ENCODE measurements at places on chromosomes 2 and 18.

GRCh38 chr18:58269931-58270330 lies 225.9 kb downstream of the NEDD4L start:
- DNase-seq, result no peak

- no peak for DNase-seq
These were observed 155.6 kb upstream of the LYPD1 start for GRCh38 chr2:132825601-132826000.

- no peak for DNase-seq
These were observed 68.8 kb upstream of the PIK3C3 start for GRCh38 chr18:41886126-41886807.

- no peak for DNase-seq
These were observed 24.5 kb upstream of the HPCAL1 start for GRCh38 chr2:10278029-10278762.

DNA sequence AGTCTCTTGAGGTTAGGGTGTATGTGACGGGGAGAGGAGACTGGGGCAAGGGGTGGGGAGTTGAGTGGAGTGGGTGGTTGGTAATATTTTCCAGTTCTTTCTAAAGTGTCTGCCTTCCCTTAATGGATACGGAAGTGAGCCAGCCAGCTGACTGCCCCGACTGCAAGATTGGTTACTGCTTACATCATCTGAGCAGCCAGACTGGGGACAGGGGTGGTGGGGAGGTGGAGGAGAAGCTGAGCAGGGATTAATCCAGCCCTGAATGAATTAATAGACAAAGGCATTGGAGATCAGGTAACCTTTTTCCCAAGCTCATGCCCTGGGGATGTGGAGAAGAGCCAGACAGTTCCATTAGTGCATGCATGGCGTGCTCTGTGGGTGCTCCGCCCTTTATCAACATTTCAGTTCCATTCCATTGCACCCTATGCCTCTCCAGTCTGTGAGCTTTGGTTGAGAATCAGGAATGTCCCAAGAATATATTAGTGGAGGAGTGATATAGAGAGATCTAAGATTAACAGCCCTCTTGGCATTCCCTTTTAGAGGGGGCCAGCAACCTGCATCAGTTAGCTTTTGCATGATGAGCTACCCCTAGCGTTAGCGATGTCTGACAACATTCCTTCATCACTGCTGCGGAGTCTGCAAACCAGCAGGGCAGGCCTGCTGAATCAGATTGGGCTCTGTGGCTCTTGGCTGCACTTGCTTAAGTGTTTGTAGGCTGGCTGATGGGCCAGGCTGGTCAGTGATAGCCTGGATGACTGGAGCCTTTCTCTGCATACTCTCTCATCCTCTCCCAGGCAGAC lies 67.4 kb downstream of the TNP1 start:
- DNase-seq, result no peak

- DNase-seq, result no peak
These were observed 102.9 kb downstream of the ALPK2 start for GRCh38 chr18:58525928-58526424.

DNA sequence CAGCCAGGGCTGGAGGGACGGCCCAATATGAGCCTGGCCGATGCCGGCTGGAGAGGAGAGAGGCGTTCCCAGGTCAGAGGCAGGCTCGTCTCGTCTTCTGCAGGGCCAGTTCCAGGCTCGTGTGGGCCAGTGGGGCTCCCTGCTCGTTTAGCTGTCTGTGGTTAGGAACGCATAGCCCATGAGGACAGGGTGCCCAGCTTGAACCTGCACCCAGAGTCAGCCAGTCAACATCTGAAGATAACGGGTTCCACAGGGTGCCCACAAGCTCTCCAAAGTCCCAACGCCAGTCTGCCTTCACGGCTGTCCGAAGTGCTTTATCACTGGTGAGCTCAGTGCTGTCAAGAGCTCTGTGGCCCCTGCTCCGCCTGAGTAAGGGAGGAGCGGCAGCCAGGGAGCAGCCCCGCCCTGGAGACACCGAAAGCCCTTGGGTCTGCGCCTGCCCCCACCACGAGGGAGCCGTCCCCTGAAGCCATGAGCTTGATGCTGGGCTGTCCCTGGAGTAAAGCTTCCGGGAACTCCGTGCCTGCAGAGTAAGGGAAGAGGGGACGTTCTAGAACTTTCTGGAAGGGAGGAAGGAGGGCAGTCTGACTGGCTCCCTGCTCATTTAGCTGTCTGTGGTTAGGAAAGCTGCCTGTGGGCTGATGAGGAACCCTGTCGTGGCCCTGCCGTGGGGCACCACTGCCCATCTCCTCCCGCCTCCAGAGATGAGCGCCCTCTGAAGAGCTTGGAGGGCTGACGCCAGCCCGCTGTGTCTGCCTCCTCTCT lies 2.7 kb upstream of the HSBP1L1 start:
- DNase-seq, result no peak

- DNase-seq, result no peak
These were observed 2.3 kb downstream of the SLC3A1 start for GRCh38 chr2:44277541-44277940.
